Foreskin melanocyte (primary cell): ENCODE measurements at places on chromosomes 4 and X.

DNA sequence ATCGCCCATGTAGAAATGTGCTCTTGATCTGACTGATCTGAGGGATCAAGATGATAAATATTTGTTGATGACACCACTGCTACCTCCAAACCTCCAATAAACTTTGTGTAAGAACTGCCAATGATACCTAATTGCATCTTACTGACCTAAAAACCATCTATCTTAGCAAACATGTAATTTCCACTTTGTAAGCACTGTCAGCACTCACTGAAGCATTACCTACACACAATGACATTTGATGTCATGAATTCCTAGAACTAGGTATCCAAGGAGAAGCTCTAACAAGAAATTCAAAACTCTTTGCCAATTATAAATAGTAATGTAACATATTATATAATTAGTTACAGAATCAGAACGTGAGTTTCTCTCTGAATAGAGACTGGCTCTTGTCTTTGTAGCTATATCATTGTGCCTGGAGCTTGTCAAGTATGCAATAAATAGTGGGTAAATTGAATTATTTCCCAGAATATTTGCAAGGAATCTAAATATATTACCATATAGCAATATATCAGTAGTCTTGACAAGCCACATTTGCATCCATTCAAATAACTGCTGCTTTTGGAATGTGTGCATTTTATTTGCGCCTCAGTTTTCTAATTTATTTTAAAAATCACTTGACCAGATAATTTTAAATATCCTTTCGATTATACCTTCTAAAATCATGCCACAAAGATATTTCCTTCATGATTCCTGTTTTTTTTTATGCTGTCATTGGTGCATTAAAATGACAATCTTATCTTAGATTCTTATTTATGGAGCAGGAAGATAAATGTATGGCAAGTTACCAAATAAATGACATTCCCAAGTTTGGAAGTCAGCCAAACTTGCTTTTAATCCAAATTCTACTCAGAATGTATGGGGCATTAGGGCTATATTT, 232.3 kb upstream of the NEIL3 start:
- no peak for DNase-seq

GRCh38 chrX:16588266-16588665, 61.7 kb upstream of the S100G start:
- no peak for DNase-seq

GRCh38 chr4:77913348-77913747, 50.7 kb downstream of the MRPL1 start:
- DNase-seq = no peak

GRCh38 chr4:156085100-156085499, 131.4 kb upstream of the CTSO start:
- no peak for DNase-seq

DNA sequence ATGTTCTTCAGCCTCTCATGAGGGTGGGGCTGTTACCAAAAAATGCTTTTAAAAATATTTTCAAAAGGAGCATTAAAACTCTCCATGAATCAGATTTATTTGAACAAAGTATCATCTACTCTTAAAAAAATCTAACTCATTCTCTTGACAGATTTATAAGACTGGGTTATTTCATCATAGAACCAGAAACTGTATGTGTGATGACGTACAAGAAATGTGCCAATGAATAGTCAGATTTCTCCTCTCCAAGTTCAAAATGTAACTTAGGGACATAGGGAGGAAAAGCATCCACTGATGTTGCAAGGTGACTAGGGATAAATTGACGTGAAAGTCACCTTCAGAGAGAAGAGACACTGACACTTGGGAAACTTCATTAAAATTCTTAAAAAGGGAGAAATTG, 89.1 kb upstream of the CLNK start:
- no peak for DNase-seq

DNA sequence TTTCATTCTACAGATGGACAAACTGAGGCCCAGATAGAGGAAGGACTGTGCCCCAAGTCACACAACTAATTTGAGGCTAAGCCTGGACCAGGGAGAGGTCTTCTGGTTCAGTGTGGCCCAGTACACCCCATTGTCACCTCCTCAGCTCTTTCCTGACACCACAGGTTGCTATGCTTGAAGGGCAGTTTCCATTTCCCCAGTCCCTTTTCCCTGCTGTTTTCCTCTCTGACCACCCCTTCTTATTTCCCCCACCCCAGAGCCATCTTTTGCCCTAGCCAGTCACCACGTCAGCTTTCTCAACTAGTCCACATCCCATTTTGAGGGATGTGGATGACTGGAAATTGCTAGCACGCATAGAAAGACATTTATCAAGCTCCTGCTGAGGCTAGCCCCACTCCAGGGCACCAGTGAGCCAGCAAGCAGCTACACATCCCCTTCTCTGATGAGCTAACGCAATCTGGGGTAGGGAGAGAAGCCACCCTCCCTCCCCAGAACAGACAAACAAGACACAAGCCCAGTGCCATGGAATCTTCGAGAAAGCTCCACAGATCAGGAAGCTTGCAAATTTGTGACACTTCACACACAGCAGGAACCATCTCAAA, 1.3 kb downstream of the GABRE start:
- DNase-seq = no peak

- DNase-seq = no peak
These were observed 28.3 kb downstream of the ENOPH1 start for GRCh38 chr4:82458729-82459128.

GRCh38 chr4:2485956-2486355, 17.1 kb downstream of the RNF4 start:
- no peak for DNase-seq

DNA sequence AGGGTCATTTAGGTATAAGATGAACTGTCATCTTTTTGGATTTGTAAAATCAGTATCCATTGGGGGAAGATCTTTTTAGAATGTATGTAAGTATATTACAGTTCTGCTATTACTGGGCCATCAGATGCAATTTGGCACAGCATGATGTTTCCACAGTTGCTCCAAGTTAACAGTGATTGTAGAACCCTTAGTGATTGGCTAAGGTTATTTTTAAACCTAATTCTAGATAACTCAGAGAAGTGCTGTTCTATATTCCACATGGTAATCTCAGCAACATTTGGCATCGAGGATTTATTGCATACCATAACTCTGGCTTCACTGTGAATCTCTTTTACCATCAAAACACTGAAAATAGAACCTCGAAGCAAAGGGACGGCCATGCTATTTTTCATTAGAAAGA, 215.7 kb upstream of the HAND2 start:
- DNase-seq = no peak

DNA sequence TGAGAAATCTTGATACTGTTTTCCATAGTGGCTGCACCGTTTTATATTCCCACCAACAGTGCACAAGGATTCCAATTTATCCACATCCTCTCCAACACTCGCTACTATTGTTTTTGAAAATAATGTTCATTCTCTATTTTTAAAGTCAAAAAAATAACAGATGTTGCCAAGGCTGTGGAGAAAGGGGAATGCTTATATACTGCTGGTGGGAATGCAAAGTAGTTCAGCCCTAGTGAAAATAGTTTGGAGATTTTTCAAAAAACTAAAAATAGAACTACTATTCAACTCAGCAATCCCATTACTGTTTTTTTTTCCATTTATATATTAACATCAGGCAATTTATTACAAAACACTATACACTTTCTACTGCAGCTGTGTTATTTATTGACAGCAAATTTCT, 208.7 kb downstream of the CBLL2 start:
- DNase-seq = no peak

DNA sequence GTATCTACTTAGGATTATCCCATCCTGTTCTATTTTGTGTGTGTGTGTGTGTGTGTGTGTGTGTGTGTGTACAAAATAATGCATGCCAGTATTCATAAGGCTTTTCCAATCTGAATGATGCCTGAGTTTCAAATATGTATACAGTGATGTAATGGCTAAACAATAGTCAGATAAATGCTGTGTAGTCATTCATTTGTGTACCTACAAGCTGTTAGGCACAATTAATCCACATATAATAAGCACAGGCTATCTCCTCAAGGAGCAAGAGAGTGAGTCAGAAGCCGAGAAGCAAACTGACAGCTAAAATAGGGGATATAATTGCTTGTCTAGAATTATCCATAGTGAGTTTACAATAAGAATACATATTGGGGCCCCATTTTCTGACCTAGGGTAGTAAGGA, 15.7 kb downstream of the DMD start:
- DNase-seq = no peak

DNA sequence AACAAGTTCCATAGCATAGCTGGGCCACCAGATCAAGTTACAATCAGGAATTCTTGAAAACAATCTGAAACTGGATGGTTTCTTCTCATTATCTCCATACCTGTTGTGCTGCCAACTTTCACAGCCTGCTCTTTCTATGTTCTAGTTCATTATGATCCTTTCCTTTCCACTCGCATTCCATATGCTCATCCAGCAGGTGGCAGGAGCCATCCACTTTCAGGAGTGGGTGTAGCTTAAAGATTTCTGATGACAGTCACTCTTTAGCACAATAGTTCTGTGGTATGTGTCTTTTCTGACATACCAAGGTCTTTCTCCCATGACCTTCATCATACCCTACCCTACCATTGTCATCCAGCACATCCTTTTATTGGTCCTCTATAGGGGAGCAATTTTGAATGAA, 46.4 kb downstream of the PAGE2 start:
- DNase-seq = no peak

DNA sequence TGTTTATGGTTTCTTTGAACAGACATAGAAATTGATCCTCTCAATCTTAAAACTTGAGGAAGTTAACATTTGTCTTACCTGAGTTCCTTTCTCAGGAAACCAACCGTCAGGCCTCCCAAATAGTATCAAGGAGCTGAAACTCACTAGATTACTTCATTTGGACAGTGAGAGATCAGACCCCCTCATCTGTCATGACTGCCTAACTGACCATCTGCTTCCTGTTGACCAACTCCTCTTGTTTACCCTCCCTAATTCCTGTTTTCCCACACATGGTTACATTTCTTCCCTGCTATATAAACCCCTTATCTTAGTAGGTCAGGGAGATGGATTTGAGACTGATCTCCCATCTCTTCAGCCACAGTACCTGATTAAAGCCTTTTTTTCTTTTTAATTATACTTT, 46.2 kb upstream of the NMU start:
- DNase-seq = no peak

- DNase-seq = no peak
These were observed 8.2 kb downstream of the DIAPH2 start for GRCh38 chrX:96692890-96693289.

GRCh38 chr4:38354421-38354820, 309.6 kb upstream of the KLF3 start:
- DNase-seq = no peak
